ENCODE measurements at places on chromosomes 1 and 21.

DNA sequence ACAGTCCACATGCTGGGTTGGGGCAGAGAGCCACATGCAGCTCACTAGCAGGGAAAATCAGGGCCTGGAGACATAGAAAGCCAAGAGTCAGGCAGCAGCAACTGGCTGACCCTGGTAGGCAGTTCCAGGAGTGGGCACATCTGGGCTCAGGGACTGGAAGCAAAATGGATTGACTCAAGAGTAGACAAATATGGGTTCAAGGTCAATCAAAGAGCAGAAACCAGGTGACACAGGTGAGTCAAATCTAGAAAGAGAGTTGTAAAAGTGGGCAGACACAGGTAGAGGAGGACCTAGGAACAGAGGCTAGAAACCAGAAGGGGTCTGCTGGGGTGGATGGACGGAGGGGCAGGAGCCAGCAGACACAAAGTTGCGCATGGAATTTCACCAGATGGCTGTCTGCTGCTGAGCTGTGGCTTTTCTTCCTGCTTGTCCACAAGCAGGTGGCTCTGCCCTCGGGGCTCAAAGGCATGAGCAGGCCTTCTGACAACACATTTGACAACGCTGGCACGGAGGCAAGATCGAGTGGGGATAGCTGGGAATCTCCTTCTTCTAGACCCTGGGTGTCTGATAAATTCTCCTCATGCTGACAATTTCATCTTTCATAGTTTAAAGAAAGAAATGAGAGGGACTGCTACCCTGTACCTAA lies 40.8 kb upstream of the IGSF3 start:
- no peak for DNase-seq

GRCh38 chr1:48776393-48777218 lies at the start of gene BEND5:
TSS of gene BEND5 (minus strand) at chr1:48776891. CDS start at chr1:48776831, 60 bp downstream.
- peak; percentile 23 for DNase-seq

- no peak for DNase-seq
Observed at GRCh38 chr21:27639286-27639685, 672.4 kb upstream of the ADAMTS5 start.

DNA sequence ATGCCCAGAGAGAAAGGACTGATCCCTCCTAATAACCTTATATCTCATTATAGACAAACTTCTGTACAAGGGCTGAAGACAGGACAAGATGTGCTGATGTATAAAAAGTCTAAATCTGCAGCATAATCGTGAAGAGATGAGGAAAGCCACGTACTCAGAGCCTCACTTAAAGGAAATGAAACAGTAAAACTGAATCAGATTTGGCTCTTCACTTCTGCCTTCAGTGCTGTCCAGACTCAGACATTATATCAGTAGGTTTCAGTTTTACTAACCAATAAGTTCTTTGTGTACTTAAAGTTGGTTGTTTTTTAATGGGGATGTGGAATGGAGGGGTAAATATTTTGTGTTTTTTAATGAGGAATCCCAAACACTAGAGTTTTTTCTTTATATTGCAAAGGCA lies 45.3 kb upstream of the RGS1 start:
- no peak for DNase-seq

- DNase-seq, result no peak
Observed at GRCh38 chr1:8860738-8861516, 17.6 kb downstream of the ENO1 start.

DNA sequence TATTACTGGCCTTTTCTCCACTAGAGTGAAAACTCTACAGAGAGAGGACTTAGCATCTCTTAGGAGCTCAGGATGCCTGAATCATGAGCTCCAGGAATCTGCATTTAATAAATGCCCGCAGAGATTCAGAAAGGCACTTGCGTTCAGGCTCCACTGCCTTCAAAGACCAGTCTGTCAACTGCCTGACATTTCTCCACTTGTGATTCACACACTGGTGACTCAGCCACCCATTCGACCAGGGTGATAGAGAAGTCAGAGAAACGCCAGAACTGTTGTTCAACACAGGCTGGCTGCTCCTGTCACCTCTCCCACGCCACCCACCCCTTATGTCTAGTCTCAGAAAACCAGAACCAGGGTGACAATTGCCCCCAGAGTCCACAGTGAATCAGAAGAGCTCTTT lies 26.9 kb upstream of the LBR start:
- peak; percentile 71 for DNase-seq

GRCh38 chr1:223320959-223321358 lies 43.0 kb downstream of the SUSD4 start:
- no peak for DNase-seq

- DNase-seq, result no peak
Observed at GRCh38 chr1:221032637-221033280, 153.5 kb downstream of the HLX start.

GRCh38 chr1:68269637-68270430 lies 37.5 kb upstream of the WLS start:
- DNase-seq, result no peak
